ENCODE measurements at places on chromosomes 1 and 21.

DNA sequence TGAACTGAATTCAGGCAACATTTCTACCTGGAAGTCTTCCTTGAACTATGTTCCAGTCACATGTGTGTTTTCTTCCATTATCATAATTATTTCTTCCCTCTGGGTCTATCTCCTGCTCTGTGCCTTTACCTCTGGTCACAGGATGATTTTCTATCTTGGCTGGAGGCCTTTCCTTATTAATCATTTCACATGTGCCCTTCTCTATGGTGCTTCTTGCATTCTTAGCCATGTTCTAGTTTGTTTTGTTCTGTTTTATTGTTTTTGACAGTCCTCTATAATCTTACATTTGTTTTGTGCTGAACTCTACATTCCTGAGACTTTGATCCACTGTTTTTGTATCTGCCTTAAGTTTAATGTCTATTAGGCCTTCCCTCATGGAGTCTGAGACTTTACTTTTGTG is 51.0 kb downstream of the SGIP1 start:
- DNase-seq = no peak

DNA sequence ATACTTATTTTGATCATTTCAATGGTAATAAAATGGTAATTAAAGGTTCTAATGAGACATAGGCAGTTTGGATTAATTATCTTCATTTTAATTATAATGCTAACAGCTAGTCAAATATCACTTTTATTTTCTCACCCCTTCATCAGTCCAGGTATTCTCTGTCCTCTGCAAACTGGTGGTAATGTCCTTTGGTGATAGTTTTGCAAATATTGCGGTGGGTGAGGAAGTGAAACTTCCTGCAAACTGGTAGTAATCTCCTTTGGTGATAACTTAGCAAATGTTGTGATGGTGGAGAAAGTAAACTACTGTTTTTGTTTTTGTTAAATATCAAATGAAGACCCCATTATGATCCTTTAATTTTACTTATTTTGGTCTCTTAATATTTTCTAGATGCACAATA is 209.0 kb downstream of the AMY1C start:
- DNase-seq = no peak

GRCh38 chr1:234154320-234155251 is 218.7 kb upstream of the COA6 start:
- DNase-seq = peak; percentile 40

GRCh38 chr21:44867464-44867863 is 6.0 kb downstream of the PTTG1IP start:
- no peak for DNase-seq

- DNase-seq = no peak
These were observed 59.5 kb downstream of the TRIM11 start for GRCh38 chr1:228347181-228347580.

DNA sequence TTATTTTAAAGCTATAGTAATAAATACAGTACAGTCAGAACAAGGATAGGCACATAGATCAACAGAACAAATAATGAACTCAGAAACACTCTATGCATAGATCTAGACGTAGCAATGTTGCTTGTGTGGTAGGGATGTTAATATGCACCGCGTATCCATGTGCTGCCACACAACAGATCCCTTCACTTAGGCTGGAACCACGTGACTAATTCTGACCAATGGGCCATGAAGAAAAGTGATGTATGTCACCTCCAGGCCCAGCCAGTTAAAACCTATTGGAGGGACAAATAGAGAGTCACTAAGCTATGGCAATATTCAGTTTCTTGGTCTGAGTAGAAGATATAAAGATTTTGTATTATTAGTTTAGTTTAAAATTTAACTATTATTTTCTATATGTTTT is 91.4 kb downstream of the ADAMTS1 start:
- DNase-seq = no peak

DNA sequence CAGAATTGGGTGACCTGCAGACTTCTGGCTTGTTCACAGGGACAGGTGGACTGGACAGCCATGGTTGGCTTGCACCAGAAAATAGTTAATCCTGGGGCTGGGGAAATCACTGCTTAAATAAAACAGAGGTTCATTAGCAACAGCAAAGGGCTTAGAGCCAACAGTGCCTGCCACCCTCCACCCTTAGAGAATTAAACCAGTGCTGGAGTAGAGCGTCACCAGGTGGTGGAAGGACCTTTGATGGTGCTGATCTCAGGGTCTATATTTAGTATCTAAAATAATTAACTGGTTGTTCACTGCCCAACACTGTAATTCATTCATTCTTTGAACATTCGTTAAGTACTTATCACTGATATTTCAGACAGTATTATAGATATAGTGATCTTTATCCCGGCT is 34.7 kb upstream of the PDE9A start:
- no peak for DNase-seq

DNA sequence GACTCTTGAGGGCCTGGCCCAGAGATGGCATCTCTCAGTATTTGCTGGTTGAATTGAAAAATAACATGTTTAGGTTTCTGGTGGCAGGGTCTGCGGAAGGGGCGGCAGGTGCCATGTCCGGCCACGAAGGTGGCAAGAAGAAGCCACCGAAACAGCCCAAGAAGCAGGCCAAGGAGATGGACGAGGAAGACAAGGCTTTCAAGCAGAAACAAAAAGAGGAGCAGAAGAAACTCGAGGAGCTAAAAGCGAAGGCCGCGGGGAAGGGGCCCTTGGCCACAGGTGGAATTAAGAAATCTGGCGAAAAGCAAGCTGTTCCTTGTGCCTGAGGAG is 14.3 kb upstream of the FGR start:
- no peak for DNase-seq

DNA sequence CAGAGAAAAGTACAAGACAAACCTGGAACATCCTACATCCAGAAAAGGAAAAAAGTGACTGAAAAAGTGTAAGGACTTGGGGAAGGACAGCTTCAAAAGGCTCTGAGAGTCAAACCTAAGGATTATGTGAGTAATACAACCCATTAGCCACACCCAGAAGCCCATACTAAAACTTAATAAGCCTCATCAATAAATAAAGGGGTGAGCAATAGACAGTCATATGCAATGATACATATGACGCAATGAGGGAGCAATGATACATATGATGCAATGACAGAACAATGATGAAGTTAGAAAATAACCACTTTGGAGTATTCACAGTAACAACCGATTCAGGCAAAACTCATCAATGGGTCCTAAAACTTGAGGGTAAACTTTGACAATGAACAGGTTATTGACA is 50.1 kb downstream of the BRWD1 start:
- peak; percentile 2 for DNase-seq

All from AG09309 (cell line).